ENCODE measurements at places on chromosomes 3 and 15.

DNA sequence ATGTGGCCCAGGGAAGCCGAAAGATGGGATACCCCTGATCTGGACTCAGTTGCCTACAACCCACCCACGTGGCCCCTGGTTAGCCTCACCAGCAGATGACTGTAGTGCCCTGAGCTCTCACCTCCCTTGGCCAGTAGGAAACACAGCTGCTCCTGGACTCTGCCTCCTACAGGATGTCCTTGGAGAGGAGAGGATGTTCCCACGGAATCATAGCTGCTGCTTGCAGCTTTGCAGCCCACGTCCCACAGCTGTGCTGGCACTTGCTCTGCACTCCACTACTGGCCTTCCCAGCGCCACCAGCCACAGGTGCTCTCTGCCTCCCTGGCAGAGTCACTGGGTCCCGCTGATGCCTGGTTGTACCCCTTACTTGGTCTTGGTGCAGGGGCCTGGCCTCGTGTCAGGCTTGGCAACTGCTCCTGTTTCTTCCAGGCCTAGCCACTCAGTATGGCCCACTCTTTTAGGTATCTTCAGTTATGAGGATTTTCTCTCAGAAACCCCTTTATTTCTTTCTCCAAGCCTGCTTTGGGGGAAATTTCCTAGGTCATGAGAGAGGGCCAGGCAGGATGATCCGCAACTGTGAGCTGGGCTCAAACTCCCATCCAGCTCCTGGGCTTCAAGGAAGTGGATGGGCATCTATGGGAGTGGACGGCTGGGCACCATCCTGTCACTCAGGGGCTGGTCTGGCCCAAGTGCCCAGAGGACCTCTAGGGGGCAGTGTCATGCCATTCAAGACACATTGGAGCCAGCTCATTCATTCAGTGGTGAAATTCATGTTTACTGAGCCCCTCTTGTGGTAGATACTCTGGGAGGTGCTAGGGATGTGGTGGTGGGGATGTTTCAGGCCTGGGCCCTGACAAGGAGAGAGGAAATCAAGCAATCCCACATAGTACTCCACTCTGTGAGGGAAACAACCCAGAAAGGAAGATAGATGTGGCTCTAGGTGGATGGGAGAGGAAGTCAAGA is 16.2 kb upstream of the VILL start:
- DNase-seq, result peak; percentile 70

DNA sequence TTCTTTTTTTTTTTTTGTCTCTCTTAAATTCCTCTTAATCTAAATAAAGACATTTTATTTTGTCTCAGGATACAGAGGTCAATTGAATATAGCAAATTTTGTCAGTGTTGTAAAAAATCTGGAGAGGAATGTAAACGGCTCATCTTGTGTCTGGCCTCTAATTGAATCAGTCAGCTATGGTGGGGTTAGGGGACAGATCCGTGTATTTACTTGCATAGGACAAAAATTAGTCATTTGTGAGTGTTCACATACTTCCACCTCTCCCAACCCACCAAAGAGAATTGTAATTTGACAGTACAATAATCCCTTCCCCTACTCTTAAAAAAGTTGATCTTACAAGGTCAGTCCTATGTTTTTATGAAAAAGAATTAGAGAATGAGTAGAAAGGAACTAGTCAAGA is 18.3 kb downstream of the PPARG start:
- no peak for DNase-seq

GRCh38 chr15:74901612-74902063 is 5.0 kb downstream of the FAM219B start:
- DNase-seq, result peak; percentile 85

- DNase-seq, result no peak
Measured at GRCh38 chr3:37458162-37459120, 284.1 kb upstream of the LRRFIP2 start.

DNA sequence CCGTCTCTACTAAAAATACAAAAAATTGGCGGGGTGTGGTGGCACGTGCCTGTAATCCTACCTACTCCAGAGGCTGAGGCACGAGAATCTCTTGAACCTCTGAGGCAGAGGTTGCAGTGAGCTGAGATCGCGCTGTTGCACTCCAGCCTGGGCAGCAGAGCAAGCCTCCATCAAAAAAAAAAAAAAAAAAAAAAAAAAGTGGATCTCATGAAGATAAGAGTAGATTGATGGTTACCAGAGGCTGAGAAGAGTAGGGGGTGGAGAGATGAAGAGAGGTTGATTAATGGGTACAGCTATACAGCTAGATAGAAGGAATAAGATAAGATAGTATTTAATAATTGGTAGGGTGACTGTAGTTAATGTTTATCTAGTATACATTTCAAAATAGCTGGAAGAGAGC is 65.9 kb upstream of the LRRC3B start:
- no peak for DNase-seq

GRCh38 chr3:27614592-27614991 is 107.5 kb downstream of the EOMES start:
- DNase-seq, result no peak

GRCh38 chr3:128496602-128497304 is 3.8 kb upstream of the GATA2 start:
- peak; percentile 54 for DNase-seq

DNA sequence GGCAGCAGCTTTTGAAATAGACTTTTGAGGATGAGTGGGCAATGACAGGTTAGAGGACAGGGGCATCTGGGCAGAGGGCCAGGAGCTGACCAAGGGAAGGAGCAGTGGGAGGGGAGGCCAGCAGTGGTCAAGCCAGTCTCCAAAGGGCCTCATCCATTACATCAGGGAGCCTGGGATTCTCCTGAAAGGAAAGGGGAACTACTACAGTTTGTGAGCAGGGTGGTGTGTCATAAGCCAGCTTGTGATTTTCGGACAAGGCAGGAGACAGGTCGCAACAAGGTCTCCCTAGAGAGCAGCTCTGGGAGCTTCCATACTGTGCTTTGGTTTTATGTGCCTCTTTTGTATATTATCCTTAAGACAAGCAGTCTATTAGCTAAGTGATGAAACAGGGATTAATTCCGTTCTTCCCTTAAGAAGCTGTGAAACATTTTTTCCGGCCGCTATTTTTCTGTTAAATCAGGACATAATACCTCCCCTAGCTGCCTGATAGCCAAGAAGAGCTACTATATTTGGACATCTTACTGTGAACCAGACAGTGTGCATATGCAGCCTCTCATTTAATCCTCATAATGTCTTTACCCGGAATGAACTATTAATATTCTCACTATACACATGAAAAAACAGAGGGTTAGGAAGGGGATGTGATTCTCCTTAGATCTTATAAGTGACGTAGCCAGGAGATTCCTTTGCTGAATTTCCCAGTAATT is 46.4 kb downstream of the C2CD4B start:
- DNase-seq, result no peak

DNA sequence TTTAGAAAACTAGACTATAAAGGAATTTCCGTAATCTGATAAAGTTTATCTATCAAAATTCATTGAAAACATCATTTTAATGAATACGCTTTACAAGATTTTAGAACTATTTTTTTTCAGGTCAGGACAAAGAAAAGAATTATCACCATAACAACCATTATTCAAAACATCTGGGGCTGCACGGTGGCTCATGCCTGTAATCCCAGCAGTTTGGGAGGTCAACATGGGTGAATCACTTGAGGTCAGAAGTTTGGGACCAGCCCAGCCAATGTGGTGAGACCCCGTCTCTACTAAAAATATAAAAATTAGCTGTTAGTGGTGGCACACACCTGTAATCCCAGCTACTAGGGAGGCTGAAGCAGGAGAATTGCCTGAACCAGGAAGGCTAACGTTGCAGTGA is 260.4 kb downstream of the WNT5A start:
- no peak for DNase-seq

- no peak for DNase-seq
Measured at GRCh38 chr15:26051761-26052675, 188.9 kb upstream of the ATP10A start.

DNA sequence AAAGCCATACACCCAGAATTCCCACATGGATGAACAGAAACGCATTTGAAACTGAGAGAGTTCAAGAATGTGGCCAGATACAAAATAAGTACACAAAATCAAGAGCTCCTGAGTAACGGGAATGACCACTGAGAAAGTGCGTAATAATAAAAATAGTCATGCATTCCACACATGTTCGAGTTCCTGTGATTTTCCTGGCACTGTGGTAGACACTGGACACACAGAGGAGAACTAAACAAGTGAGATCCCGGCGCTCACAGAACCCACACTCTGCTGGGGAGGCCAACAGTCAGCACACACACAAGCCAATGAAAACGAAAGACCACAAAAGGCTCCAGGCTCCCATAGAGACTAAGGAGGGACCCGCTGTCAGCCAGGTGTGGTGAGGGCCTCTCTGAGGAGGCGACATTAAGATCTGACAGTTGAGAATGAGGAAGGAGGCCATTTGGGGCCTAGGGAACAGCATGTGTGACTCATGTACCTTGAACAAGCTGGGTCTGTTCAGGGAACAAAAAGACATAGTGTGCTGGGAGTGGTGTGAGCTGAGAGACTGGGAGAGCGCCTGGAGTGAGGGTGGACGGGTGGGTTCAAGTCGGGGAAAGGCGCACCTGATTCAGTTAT is 5.1 kb downstream of the FAM107A start:
- no peak for DNase-seq

DNA sequence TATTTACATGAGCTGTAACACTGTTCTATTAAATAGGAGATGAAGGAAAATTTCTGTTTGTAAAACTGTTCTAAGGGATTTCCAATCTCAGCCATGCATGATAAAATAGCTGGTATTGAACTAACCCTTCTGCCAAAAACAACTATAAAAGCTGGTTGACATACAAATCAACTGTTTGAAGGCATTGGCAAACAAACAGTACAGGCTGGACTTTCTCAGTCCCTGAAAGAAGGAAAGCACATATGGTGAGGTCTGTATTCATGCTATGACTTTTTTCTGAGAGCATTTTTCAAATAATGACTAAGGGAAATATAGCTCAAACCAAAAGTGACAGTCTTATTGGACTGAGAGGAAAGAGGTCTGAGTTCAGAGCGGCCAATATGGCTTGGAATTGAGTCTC is 117.0 kb upstream of the CCDC54 start:
- no peak for DNase-seq

GRCh38 chr3:128217702-128218547 is 64.6 kb downstream of the EEFSEC start:
- no peak for DNase-seq

DNA sequence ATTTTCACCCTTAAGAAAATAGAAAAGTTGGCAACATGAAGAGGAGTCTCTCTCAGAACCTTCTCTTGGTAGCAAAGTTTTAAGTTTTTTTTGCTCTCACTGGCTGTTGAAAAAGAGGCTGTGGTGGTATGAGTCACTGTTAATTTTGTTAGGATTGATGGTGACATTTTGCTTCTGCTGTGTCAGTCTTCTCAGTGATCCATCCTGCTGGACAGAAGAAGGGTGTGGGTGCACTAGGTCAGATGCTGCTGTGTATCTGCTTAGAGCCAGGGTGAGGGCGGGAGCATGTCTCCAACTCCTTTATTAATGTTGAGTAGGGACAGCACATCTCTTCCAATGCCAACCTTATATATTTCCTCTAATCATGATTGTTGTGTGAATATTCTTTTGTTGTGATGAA is 369.5 kb downstream of the FEZF2 start:
- DNase-seq, result no peak

- no peak for DNase-seq
Measured at GRCh38 chr3:7280318-7280717, 419.4 kb downstream of the GRM7 start.

DNA sequence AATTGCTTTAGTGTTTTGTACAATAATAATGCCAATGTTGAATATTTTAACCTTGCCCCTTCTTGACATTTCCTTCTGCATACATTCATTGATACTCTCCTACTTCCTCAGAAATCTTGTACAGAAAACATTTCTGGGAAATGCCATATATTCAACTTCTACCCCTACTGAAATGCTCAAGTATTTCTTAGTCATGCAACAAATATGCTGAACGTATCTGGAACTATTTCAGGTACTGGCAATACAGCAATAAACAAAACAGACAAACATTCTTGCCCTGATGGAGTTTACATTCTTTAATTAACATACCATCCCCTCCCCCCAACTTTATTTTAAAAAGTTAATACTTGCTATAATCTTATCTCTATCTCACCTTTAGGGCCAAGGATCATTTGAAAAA is 147.2 kb downstream of the STAG1 start:
- DNase-seq, result no peak

DNA sequence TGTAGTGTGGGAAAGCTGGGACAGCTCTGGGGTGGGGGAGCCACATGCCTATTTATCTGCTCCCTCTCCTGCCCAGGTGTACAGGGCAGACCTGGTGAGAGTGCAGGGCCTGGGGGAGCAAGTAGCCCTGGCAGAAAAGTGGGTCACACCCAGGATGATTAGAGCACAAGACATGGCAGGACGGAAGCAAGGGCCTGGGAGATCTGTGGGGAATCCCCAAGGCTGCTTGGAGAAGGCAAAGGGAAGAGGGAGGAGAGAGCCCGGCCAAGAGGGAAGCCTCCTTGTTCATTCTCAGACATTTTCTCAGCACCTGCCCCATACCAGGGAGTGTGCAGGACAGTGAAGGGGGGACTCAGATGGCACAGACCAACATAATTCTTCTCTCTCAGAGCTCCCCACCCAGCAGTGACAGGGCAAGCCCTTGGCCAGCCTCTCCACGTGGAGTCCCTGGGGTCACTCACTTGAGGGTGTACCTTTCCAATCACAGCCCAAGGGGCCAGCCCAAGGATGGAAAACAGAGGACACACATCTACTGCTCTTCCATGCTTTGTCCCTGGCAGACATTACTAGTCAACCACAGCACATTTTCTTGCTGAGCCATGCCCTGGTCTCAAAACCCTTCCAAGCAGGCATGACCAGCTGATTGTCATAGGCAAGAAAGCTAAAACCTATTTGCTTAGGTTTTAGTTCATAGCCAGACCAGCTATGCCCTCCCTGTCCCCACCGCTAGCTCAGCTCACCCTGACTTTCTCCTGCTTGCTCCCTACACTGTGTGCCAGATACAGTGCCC is 4.9 kb upstream of the DUSP7 start:
- no peak for DNase-seq

DNA sequence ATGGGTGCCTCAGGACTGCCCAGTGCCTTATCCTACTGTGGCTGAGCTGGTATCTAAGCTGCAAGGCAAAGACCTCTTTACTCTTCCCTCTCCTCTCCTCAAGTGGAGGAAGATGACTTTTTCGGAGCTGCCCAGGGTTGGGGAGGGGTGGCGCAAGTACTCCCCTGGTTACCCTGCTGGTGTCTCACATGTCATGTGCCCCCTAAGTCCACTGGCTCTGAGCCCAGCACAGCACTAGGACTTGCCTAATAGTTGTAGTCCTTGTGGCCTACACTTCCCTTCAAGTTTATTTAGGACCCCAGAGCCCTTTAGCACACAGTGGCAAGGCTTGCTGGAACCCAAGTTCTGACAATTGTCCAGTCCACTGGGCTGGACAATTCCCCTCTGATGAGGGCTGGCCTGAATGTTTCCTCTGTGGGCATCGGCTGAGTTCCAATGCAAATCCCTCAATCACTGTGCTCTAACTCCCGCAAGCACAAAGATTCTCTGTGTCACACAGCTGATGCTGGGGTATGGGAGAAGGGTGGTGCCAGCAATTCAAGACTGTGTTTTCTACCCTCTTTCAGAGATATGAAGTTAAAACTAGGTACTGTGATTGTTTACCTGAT is 60.4 kb downstream of the UQCC5 start:
- no peak for DNase-seq

DNA sequence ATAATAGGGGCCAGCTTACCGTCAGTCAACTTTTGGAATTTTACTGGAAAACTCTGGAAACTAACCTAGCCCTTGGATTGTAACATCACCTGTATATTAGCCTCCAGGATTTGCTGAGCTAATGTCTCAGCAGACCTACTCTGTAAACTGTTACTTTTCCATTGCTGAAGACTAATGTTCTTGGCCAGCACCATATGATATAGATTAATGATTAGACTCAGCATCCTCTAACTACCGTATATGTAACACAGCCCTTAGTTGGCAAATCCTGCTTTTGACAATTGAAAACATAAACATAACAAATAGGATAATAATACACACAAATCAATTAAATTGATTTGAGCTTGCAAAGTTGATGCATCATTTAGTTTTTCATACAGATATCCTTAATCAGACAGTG is 26.6 kb upstream of the GBE1 start:
- DNase-seq, result no peak

Measured in ureter (tissue), 1 donor.